ENCODE measurements at places on chromosomes 3 and 15.
A peak's percentile ranks its signal among the peaks of the same experiment; 100 is the strongest.

- DNase-seq, result no peak
Measured at GRCh38 chr3:148534089-148534988, 163.4 kb upstream of the AGTR1 start.

GRCh38 chr15:62462721-62463120 lies 297.6 kb upstream of the C2CD4B start:
- DNase-seq, result no peak

- no peak for DNase-seq
Measured at GRCh38 chr15:91787198-91787597, 66.3 kb upstream of the SLCO3A1 start.

DNA sequence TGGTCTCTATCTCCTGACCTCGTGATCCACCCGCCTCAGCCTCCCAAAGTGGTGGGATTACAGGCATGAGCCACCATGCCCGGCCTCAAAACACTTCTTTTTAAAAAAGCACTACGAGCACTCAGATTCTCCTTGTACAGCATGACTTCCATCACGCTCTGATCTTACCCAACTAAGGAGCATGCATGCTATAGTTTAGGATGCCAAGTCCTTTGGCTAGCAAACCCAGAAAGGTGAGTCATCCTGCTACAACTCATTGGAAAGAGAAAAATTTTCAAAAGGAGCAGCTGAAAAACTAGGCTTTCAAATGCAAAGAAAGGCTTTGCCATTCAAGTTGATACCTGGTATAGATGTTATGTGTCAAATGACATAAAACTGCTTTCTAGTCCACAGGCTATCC lies 70.3 kb upstream of the PRICKLE2 start:
- DNase-seq, result no peak

DNA sequence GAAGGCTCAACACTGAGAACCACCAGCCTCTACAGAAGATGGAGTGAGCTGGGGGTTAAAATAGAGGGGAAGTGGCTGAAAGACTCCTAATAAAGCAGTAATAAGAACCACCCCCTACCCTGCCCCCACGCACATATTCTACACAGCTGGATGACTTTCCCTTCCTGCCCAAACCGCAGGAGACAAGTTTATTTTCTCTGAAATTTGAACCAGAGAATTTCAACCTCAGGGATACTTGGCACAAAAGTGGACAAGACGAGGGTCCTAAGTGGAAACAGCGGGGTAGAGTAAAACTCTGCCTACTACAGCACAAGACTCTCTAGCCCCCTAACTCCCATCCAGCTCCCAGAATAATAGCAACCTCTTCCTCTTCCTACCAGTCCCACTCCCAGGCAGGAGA lies 28.4 kb downstream of the USF3 start:
- no peak for DNase-seq

- DNase-seq, result no peak
Measured at GRCh38 chr3:129985113-129985512, 10.6 kb downstream of the TRH start.

- peak; percentile 27 for DNase-seq
Measured at GRCh38 chr3:71428841-71429596, 154.5 kb downstream of the FOXP1 start.

- no peak for DNase-seq
Measured at GRCh38 chr3:16423298-16423697, 90.2 kb downstream of the RFTN1 start.

- DNase-seq, result no peak
Measured at GRCh38 chr3:139529662-139530061, 9.9 kb downstream of the RBP1 start.

DNA sequence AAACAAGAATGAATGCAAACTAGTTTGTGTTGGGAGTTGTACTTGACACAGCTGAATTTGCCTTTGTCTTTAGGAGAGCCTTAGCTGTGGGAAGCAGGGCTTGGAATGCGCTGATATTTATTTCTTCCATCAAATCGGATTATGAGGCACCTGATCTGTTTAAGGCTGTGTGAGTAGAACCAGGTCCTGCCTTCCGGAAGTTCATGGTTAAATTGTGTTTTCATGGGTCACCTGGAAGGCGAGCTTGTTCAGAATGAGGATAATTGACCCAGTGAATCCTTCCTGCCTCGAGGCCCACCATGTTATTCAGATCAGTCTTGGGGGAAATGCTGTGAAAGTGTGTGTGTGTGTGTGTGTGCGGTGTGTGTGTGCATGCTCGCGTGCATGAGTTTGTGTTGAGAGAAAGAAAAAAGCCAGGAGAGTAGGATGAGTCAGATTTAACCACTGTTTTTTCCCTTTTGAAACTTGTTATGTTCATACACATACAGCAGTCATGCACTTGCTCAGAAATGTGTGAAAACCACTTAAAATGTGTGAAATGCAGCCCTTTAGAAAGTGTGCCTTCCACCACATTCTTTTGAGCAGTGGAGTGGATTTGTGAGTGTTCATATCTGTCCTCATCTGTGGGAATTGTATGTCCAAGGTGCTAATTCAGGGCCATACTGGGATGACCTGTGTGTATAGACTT lies 36.7 kb downstream of the SMAD3 start:
- no peak for DNase-seq

DNA sequence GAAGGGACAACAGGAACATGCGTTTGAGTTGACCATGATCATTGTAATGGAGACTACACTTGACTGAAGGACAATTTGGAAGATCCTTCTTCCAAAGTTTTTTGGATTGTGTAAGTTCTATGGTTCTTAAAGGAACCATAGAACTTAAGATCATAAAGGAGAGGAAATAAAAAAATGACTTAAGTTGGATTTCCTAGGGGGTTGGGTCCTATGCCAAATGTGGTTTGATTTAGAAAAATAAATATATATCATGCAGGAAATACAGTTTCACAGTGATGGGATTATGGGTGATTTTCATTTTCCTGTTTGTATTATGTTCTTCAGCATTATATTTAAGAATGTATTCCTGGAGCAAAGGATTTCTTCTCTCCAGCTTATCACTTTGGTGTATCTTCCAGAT lies 305.5 kb upstream of the DPH6 start:
- no peak for DNase-seq

DNA sequence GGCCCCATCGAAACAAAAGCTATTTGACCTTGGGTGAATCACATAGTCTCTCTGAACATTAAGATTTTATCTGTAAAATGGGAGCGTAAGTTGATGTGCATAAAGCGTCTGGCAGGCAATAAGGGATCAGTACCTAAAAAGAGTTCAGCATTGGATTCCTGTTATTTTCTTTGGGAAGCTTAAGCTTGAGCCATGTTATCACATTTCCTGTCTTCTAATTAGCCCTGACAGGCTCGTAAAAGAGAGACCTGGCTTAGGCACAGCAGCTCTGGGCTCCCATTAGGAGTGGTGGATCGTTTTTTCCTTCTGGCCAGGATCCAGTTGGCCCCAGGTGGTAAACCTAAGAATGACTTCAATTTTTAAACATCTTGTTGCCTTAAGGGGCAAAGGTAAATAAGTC lies 26.0 kb upstream of the CA12 start:
- DNase-seq, result no peak

DNA sequence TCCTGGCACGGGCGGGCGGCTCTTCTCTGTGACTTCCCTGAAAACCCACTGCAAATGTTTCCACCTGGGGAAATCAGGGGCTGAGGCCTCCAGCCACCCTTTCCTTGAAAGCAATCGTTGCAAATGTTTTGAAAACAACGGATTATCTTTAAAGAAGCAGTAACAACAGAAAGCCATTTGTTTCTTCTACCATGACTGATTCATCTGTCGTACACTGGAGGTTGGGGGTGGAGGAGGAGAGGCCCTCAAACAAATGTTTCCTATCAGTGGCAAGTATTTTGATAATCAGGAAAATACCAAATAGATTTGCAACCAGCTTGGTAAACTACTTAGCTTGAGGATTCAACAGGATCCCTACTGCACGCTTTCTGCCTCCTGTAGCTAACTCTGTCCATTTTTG lies 114.9 kb downstream of the PDZRN3 start:
- no peak for DNase-seq

DNA sequence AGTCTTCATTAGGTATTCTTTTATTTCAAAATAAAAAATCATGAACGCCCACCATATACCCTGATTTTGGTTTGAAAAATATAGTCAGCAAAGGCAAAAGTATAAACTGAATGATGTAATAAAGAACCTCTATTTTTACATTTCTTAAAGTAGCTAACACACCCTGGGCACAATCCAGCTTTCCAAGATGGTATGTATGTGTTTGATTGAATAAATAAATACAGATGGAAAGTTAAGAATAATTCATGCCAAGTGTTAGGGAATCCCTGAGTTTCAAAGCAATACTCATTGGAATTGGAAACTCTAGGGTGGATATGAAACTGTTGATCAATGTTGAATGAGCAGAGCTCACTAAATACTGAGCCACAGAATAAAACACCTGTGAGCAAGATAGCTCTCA lies 63.9 kb upstream of the TRIM42 start:
- DNase-seq, result no peak

DNA sequence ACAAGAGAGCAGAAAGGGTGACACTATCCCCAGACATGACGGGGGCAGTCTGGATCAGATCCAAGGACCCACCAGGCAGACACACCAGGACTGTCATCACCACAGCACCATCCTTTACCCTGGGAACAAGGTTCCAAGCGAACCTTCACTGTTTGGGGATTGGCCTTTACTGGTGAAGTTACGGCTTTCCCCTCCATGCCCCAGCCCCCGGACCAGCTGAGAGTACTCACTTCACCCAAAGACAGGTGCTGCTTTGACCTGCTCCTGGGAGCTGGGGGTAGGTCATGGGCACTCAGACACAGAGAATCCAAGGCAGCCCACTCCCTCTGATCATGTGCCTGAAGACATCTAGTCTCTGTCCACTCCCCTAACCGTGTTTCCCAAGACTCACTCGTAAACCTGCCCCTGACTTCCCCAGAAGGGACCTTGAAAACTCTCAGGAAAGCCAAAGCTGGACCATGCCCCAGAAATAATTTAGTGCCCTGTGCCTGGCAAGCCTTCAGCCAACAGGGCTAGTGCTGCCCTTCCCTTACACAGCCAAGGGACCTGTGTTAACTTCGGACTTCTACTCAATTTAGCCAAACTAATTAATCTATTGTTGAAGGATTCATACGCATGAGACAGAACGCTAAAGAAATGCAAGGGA lies 2.8 kb downstream of the RRP9 start:
- DNase-seq, result no peak

DNA sequence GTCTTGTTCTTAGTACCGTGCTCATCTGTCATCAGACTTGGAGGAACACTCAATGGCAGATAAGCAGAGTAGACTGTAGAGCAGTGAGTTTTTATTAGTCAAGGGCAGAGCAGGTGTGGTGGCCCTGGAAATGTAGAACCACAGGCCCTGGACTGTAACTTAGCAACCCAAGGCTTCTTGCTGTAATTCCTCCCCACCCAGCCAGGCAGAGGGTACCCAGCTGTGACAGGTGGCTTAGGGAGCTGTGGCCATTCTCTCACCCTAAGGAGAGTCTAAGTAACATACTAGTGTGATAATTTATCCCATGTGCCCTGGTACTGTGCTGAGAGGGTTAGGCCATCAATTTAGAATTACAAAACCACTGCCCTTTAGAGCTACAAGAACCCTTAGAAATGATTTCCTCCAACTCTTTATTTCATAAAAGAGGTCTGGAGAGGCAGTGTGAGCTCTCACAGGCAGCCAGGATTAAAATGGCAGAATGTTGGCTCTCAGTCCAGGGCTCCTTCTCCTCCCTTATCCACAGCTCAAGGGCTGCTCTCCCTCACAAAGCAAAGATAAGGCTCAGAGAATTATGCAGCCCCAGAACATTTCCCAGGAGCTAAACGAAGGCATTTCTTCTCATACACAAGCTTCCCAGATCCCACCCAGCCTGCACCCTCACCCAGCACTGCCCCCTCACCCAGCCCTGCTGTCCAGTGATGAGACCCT lies 3.0 kb downstream of the POMGNT2 start:
- no peak for DNase-seq

DNA sequence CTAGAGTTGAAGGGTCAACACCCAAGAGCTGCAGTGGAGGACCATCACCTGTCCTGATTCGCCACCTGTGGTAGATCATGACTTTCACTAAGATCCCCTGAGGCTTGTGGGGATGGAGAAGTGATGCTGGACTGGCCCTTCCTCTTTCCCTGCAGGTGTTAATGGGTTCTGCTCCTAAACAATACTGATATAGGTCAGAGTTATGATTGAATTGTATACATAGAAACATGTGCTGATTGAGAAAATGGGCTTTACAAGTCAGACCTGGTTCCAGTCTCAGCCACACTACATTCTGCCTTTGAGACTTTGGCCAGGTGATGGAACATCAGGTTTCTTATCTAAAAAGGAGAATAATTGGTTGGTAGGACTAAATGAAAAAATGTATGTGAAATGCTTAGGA lies 418.9 kb upstream of the TPRG1 start:
- no peak for DNase-seq

DNA sequence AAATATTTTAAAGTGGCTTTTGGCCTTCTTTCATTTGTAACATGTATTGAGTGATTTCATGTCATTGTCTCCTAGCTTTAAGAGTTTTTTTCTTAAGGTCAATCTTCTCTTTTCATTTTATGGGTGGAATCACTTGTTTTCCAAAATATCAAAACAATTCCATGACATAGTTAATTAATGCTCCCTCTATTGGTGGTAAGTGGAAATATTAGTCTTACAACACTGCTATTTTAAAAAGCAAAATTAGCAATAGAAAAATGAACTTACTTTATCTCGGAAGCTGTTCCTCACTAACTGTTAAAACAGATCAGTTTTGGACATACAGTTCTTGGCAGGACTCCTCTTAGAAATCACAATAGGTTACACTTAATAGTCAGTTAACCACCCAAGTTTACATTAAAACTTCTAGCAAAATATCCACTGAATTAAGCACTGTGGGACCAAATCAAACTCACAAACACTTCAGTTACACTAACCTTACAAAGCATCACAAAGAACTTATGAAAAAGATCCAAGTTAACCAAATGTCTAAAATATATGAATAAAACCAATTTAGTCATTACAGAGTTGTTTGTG lies 42.4 kb downstream of the TIGIT start:
- no peak for DNase-seq

- no peak for DNase-seq
Measured at GRCh38 chr3:128316481-128316891, 150.2 kb downstream of the DNAJB8 start.

Measured in suppressor macrophage treated with lipopolysaccharide for 4 hours (primary cell).